ENCODE measurements at places on chromosomes 3 and 15. TPM values are rescaled to one million over a fixed set of nuclear protein-coding genes. Genes with fewer than 3 reads are reported as not detected.

Gene ALG1L2
- not detected for total RNA-seq

Gene RIOX2
- total RNA-seq, result 13.9 TPM

Gene SLCO3A1
- 9.8 TPM for total RNA-seq

Gene FBXO40
- not detected for total RNA-seq

Gene ZNF80
- not detected for total RNA-seq

GRCh38 chr15:39180483-39180933, 400.4 kb upstream of the THBS1 start:
- no peak for DNase-seq

- no peak for DNase-seq
Measured at GRCh38 chr3:79354179-79354688, 413.6 kb downstream of the ROBO1 start.

GRCh38 chr3:78941587-78941986, 826.2 kb downstream of the ROBO1 start:
- DNase-seq, result no peak

DNA sequence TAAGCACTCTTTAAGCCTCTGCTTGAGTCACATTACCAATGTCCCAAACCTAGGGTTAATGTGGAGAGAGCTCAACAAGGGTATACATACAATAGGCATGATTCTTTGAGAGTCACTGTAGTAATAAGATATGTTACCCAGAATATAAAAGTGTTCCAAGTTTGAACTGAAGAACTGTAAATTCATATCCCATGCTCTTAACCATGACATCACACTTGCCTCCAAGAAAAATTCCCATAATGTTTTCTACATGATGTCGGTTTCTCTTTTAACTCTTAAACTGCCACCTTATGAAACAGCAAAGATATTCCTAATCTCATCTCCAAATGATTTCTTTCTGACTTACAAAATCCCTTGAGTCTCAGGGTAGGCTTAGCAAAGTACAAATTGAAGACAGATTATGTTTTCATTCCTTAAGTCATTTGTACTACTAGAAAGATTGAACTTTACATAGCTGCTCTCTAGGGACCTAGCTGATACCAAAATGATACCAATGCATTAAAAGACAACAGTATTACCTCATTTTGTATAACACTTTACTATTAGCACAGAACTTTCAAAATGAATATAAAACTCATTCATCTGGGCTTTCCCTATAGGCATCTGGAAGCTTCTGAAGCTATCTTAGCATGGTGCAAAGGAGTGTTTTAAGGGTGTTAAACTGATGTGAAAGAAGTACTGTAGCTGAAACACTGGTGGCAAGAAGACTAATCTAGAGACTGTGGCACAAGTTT, 127.1 kb downstream of the KCNMB2 start:
- no peak for DNase-seq

DNA sequence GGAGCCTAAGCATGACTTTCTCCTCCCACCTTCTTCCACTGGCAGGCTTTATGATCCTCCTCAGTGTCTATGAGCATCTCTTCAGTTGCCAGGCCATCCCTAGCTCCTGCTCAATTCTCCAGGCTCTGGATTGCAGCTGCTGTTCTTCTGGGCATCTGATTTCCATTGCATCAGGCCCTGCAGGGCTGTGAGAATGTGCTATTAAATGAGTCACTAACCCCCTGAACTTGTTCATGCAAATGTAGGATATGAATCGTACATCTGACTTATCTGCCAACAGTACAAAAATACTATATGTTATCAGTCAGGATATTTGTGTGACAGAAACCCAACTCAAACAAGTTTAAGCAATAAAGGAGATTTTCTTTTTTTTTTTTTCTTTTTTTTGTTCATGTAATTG, 11.9 kb downstream of the GPR176 start:
- no peak for DNase-seq

GRCh38 chr15:68330901-68331300, 53.4 kb downstream of the FEM1B start:
- no peak for DNase-seq

DNA sequence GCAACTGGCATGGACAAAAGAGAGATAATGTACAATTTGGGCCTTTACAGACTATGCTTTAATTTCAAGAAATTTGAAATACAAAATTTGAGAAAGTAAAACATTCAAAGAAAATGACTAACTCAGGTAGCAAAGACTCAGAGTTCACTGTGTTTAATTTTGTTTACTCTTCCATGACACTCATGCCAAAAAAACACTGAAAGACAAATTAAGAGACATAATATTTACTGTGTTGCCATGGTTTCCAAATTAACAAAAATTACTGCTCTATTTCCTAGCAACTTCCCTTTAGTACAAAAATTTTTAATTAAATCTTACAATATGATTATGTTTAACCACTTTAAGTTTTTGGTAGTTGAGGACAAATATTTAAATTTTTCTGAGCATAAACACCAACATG, 29.6 kb downstream of the LRRFIP2 start:
- no peak for DNase-seq

- DNase-seq, result no peak
Measured at GRCh38 chr15:50107591-50108408, 11.2 kb downstream of the ATP8B4 start.

DNA sequence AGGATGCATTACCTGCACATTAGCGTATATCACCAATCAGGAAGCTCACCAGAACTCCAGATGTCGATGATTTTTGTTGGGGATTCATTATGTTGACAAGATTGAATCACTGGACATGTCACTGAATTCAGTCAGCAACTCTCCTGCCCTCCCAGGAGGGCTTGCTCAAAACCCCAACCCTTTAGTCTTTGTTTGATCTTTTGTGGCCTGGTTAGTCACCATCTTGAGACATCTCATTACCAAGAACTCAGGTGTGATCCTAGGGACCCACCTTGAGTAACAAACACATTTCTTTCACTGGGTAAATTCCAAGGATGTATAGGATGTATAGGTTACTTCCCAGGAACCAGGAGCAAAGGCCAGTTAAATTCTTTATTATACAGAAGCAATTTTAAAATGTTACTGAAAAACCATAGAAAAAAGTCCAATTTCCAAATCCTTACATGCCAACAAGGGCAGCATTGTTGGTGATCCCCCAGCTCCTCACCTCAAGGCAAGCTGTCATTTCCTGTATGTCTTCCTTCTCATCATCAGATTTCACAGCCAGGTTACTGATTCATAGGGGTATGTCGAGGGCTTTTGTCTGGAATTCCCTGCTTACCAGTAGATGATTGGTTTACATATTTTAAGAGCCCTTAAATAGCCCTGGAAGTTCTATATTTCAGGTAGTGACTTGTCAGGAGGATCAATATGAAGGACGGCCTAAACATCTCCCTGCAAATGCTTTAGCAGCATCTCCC, 11.7 kb downstream of the SNRPN start:
- DNase-seq, result no peak

GRCh38 chr3:97949743-97950142, 22.5 kb downstream of the RIOX2 start:
- no peak for DNase-seq

DNA sequence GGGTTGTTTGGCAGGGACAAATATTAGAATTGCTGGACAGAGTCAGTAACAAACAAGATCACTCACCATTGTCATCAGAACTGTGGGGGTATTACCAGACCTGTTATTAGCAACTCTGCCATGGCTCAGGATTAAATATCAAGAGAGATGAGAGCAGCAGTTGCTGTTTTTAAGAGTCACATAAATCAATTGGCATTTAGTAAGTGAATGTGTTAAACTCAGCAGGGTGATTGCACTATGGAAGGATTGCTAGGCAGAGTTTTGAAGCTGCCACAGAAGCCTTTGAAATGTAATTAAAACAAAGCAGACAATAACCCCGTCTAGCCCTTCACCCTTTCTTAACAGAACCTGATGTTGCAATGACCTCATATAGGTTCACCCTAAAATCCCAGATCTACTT, 238.8 kb downstream of the GAP43 start:
- DNase-seq, result no peak

DNA sequence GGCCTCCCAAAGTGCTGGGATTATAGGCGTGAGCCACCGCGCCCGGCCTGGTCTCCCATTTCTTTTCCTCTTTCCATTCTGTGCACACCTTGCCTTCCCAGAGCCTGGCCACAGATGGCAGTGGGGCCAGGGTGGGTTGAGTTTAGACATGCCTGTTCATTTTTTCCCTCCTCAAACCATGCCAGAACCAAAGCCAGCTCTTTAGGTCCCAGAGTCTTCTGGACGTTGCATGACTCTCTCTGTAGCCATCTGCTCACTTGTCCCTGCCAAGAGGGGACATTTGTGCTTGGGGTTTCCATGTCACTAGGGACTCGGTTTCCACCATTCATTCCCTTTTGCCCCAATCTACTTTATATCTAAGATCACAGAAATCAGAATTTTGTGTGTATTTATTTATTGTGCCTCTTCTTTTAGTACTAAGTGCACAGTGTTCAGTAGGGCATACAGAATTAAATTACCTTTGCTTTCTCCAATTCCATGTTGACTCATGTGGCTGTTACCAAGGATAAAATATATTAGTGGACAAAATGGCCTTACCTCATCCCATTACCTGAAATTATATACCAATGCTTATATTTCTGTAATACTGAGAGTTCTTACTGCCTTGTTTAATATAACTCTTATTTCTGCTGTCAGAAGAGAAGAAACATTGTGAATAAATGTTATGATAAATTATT, 49.6 kb downstream of the USP13 start:
- DNase-seq, result no peak

Data from frontal cortex (tissue), 4 donors.